ENCODE measurements at places on chromosomes 6 and 20. TPM values are rescaled to one million over a fixed set of nuclear protein-coding genes. Genes with fewer than 3 reads are reported as not detected.

BPI gene
- total RNA-seq, result not detected

HCRTR2 gene
- not detected for total RNA-seq

C6orf52 gene
- not detected for total RNA-seq

TINAG gene
- total RNA-seq, result 0.29 TPM

TMEM74B gene
- total RNA-seq, result not detected

KCNG1 gene
- total RNA-seq, result 0.71 TPM

PNLDC1 gene
- not detected for total RNA-seq

CLIC5 gene
- not detected for total RNA-seq

DNA sequence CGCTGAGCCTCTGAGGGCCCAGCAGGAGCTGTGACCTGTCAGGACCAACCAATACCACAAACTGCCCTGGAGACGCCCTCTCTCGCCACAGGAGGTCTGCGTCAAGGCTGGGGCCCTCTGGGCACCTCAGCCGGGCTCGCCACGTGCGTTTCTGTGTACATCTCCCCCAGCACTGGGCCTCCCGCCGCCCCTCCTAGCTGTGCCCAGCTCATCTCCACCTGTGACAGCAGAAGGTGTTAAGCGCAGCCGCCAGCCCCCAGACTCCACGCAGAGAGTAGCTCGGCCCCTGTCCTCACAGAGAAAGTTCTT lies 91.4 kb downstream of the TAF4 start:
- no peak for DNase-seq

- no peak for DNase-seq
Measured at GRCh38 chr20:61119794-61120410, 132.2 kb upstream of the CDH4 start.

DNA sequence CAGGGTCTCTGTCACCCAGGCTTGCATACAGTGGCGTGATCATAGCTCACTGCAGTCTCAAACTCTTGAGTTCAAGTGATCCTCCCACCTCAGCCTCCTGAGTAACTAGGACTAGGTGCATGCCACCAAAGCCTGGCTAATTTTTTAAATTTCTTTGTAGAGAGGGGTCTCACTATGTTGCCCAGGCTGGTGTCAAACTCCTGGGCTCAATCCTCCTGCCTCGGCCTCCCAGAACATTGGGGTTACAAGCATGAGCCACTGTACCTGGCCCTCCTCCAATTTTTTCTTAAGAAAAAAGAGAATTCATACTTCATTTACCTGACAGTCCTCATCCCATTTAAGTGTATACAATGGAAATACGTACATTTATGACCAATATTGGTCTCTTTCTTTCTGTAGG lies 37.9 kb downstream of the E2F3 start:
- DNase-seq, result no peak

- DNase-seq, result no peak
Measured at GRCh38 chr20:15674253-15675060, 898.8 kb downstream of the KIF16B start.

DNA sequence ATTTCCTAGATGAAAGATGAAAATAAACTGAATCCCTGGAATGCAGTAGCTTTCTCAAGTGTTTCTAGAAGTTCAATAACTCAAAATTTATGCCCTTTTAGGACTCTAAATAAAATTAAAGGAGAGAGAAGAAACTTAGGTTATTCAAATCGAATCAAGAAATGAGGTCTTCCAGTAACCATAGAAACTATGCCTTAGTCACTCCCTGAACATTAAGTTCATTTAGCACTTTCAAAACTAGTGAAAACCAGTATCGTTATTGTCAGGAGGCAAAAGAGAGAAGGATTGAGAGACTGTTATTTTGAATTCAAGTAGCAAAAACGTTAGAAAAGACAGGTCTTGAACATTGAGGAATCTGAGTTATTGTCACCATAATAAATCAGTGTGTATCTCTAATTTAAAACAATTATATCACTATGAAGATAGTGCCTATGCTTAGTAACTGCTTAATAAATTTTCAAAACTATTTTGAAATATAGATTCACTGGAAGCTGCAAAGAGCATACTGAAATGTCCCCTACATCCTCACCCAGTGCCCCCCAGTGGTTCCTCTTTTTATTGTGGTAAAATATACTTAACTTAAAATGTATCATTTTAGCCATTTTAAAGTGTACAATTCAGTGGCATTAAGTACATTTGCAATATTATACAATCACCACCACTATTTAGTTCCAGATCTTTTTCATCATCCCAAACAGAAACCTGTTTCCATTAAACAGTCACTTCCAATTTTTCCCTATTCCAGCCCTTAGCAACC lies 4.6 kb downstream of the RPP21 start:
- DNase-seq, result no peak

GRCh38 chr20:33169176-33169794 lies 1.3 kb downstream of the BPIFA2 start:
- peak; percentile 1 for DNase-seq

GRCh38 chr6:15974817-15975216 lies 154.1 kb upstream of the MYLIP start:
- DNase-seq, result no peak

- peak; percentile 83 for DNase-seq
Measured at GRCh38 chr6:121666814-121667213, 231.4 kb downstream of the GJA1 start.

DNA sequence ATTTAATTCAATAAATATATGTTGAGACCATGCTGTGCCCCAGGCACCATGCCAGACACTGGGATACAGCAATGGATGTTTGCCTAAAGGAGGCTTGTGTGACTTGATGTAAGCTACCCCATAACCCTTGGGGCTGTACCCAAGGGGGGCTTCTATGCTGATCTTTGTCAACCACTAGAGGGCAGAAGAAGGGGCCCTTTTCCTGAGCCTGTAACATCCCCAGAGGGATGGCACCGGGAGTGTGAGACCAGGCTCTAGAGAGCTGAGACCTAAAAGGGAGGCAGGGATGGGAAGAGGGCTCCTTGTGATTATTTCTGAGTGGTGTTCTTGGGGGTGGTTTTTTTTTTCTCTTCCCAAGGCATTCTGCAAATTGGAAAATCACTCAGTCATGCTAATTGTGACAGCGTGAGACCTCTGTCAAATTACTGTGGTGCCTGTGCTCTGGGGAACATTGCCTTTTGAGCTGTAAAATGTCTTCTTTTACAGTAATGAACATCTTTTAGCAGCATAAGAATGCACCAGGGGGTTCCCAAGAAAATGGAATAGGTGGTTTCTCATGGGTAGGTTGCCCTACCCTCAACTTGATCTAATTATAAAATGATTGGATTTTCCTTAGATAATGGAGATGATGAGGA lies 138.7 kb upstream of the SLC24A3 start:
- DNase-seq, result no peak

- DNase-seq, result no peak
Measured at GRCh38 chr20:60691966-60692615, 560.0 kb upstream of the CDH4 start.

GRCh38 chr20:34052414-34052813 lies 58.7 kb downstream of the RALY start:
- DNase-seq, result no peak

DNA sequence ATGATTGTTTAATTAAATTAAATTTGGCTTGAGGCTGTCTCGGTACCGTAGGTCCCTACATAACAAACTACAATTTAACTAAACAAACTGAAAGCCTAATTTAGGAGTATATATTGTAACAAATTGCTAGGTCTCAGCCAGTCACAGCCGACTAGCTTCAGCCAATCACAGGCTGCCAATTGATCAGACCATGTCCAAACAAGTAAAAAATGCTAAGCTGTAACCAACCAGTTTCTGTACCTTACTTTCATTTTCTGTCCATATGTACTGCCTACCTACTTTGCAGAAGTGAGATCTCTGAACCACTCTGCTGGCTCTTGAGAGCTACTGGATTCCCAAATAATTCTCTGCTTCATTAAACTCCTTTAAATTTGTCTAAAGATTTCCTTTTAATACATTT lies 648.0 kb upstream of the GJE1 start:
- peak; percentile 45 for DNase-seq

GRCh38 chr6:164163239-164163638 lies 748.7 kb downstream of the QKI start:
- no peak for DNase-seq

- DNase-seq, result no peak
Measured at GRCh38 chr6:42545226-42545773, 18.5 kb upstream of the UBR2 start.

DNA sequence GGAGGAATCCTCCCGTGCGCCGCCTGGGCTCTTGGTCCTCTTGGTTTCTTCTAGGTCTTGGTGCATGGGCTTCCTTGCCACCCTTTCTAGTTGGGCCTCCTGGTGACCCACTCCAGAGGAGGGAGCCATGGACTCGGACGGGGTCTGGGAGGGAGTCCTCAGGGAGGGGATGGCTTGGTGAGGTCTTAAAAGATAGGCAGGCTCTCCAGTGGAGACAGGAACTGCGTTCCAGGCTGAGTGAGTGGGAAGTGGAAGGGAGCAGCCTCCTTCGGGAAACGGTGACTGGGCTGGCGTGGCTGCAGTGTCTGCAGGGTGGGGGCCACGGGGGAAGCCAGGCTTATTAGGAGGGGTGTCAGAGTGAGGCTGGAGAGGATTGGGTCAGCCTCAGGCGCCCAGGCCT lies 152.8 kb downstream of the GRM4 start:
- DNase-seq, result no peak

DNA sequence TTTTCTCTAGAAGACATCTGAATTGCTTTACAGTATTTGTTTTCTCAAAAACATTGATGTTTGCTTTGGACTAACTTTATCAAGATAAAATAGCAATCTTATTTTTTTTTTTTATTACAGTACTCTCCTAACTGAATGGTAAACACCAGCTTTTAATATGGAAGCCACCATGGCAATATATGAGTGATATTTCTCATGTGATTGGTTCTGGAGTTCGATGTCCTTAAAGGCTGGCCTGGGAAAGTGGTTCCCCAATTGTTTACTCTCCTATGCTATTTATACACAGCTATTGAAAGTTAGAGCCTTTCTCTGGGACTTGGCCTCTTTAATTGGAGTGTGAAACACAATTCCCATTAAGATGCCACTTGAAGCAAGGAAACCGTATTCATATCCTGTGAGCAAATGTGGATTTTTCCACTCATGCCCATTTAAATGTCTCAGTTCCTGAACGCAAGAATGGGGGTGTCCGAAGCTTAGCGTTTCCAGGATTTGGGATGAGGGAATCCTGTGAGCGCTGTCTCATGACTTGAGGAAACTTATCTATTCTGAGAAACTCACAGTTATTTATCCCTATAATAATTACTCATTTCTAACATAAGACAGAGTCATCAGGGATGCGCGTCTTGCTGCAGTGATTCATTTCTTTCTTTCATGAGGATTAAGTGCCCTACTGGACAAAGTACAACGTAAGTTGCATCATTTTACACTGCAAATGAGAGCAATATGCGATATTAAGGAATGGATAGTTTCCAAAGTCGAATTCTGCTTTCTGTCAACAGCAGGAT lies 143.3 kb upstream of the PREP start:
- peak; percentile 77 for DNase-seq

DNA sequence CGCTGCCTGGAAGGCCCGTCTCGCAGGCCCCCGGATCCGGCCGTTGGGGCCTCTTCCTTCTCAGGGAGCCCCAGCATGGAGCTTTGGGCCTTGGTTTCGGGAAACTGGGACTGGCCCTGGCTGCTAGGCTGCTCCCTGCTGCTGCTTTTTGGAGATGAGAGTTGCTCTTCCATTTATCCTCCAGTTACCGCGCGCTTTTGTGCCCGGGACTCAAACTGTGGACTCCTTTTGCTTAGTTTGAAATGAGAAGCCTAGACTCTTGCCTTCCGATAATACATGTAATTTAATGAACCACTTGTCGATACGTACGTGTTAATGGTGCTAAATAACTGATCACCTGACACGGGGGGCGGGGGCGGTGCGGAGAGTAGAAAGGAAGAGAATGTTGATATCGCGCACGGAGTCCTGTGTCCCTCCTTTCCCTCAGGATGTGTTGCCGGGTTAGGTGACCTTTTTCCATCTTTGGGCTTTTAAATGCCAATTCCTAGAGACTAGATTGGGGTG lies 968 bp downstream of the PHF3 start:
- peak; percentile 36 for DNase-seq

DNA sequence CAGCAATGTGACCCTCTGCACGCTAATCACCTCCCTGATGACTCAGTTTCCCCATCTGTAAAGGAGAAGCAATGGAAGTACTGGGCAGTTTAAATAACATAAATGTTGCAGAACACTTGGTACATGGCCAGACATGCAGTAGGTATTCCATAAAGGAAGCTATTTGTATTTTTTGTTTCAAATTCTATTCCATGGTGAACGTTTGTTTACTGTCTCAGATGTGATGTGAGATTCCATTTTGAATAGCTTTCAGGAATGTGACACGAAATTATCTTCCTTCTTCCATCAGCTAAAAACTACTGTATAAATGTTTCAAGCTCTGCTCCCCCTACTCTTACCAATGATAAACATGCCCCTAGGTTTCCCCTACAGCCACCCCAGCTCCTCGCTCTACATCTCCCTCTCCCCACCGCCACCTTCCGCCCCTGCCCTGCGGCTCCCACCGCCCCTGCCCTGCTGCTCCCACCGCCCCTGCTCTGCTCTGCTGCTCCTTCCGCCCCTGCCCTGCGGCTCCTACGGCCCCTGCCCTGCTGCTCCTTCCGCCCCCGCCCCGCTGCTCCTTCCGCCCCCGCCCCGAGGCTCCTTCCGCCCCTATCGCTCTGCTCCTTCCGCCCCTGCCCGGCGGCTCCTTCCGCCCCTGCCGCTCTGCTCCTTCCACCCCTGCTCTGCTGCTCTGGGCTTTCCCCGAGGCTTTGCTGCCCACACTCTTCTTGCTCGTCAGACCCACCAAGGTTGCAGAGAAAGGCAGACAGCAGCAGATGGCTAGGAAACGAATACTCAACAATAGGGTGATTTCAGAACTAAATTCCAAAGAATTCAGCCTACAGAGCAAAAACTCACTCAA lies 78.9 kb downstream of the THBS2 start:
- peak; percentile 49 for DNase-seq

- no peak for DNase-seq
Measured at GRCh38 chr20:9311132-9311531, 203.3 kb upstream of the LAMP5 start.

Measured in LHCN-M2 (cell line).